ACHN (cell line): ENCODE measurements at places on chromosomes 1 and 21.

- no peak for DNase-seq
Observed at GRCh38 chr1:46159516-46159915, 15.4 kb upstream of the TSPAN1 start.

DNA sequence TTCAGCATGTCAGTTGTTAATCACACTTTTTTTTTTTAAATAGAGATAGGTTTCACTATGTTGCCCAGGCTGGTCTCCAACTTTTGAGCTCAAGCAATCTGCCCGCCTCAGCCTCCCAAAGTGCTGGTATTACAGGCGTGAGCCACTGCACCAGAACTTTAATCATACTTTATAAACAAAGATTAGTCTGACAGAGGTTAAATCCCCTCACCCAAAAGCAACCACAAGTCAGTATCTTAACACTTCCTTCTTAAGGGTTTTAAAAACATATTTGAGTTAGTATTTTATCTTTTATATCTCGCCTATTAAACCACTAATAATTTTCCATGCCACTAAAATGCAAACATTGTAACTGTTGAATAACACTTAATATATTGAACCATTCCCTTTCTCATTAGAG lies 70.2 kb downstream of the COP1 start:
- no peak for DNase-seq

GRCh38 chr1:109394591-109395281 lies 3.0 kb downstream of the SORT1 start:
- DNase-seq, result no peak

- no peak for DNase-seq
Observed at GRCh38 chr1:238789916-238790667, 596.3 kb upstream of the CHRM3 start.

DNA sequence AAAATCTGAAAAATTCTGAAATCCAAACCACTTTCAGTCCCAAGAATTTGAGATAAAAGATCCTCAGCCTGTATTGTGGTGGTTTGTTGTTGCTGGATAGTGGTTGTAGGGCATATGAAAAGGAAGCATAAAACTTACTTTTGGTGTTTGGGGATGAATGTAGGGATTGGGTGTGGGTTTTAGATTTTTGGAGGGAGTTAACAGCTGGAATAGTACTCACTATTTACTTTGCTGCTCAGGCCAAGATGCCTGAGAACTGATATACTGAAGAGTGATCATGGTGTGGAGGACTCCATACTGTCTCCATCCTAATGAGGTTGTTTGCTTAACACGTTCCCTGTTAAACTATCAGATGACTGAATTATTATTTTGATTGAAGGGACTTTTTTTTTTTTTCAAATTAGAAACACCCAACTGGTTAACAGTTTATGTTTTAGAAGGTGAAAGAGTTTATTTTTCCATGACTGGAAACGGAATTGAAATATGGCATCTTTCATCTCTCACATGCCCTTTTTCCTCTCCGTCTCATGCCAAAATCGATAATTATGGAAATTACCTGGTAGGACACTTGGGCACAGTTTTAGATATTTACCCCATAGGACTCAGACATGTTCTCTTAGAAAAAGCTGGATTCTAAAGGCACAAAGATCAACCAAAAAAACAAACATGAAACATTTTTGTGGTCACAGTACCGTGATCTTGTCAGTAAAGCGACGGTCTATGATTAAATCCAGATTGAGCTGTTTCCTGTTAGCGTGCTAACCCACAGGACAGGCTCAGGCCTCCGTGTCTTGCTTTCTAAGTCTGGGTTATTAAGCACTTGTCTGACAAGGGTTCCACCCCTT lies 37.3 kb downstream of the RGL1 start:
- peak; percentile 69 for DNase-seq

GRCh38 chr1:7478809-7479499 lies 292.1 kb upstream of the VAMP3 start:
- DNase-seq, result no peak

DNA sequence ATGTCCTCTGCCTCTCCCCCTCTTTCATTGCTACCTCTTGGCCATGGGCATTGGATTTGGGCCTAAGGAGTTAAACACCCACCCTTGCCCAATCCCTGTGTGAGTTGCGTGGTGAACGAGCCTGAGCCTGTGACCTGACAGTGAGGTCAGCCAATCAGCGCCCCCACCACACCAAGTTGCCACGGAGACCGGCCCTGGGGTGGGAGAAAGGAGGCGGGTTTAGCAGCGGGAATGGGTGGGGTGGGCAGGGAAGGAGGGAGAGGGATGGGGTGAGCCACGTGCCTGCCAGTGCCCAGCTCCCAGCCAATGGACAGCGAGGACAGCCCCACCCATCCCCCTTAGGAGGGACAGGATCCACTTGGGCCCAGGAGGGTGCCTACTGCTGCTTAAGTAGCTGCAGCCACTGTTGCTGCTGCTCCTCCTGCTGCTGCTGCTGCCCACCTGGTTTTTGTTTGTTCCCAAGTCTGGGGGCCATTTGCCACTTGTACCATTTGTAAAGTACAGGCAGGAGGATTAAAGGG lies 9.5 kb downstream of the ZBTB7B start:
- no peak for DNase-seq

DNA sequence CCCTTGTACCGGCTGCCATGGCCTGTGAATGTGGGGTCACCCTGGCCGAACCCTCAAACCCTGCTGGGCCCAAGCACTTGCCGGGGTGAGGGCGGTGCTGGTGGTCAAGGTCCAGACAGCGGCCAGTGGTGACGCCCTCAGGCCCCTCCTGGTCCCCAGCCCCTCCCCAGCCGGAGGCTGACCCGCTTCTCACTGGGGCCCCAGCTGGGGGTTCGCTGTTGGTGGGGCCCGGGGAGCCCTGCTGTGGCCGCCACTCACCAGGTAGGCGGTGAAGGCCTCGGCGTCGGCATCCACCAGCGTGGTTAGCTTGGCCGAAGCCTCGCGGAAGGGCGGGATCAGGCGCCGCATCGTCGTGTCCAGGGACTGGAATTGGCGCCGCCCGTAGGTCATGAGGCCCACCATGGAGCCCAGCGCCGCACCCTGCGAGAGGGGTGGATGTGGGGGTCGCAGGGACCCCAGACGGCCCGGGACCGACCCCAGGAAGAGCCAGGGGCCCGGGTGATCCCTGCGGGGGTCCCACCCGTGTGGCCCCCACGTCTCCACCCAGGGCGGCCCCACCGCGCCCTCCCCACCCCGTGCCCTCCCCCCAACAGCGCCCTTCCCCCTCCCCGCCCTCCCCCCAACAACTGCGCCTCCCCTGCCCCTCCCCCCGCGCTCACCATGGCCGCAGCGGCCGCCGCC lies 10.1 kb downstream of the FTCD start:
- DNase-seq, result no peak

DNA sequence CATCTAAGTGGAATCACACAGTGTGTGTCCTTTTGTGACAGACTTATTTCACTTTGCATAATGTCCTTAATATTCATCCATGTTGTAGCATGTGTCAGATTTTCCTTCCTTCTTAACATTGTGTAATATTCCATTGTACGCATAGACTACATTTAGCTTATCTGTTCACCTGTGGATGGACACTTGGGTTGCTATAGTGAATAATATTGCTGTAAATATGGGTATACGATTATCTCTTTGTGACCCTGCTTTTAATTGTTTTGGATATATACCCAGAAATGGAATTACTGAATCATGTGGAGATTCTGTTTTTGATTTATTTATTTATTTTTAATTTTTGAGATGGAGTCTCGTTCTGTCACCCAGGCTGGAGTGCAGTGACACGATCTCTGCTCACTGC lies 63.0 kb upstream of the ATP5PO start:
- no peak for DNase-seq

GRCh38 chr1:10253755-10254154 lies 43.4 kb downstream of the KIF1B start:
- DNase-seq, result no peak

GRCh38 chr1:30286988-30287839 lies 436.2 kb downstream of the MATN1 start:
- no peak for DNase-seq

DNA sequence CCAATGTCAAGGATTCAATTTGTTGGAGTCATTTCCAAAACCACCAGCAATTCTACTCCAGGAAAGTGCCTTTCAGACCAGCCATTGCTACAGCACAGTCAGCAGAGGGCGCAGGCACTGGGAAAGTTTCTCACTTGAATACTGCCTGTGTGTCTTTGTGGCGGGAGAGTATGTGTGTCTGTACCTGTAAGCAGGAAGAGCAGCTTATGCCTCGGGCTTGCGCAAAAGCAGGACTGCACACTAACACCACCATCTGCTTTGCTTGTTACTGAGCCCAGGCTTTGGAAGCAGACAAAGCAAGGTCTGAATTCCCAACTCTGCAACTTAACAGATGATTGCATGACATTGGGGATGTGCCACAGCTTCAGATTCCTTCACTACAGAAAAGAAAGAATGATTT lies 7.0 kb upstream of the CTSE start:
- DNase-seq, result peak; percentile 87

- no peak for DNase-seq
Observed at GRCh38 chr1:211724687-211725196, 49.3 kb upstream of the NEK2 start.

- DNase-seq, result no peak
Observed at GRCh38 chr1:27569088-27569460, 34.9 kb downstream of the AHDC1 start.

DNA sequence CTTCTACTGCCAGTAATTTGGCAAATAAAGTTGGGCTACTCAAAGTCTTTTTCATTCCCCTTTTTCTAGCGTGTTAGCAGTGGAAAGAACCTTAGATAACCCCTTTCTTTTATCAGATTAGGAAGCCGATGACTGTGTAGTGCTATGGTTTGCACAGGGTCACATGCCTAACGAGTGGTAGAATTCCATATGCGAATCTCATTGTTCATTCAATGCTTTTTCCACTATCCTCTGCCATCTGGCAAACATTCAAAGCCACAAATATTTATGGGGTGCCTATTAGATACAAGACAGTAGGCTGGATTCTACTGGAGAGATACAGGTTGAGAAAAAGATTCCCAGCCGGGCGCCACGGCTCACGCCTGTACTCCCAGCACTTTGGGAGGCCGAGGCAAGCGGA lies 14.9 kb upstream of the IER5 start:
- DNase-seq, result no peak

GRCh38 chr1:111503585-111504060 lies at the start of the genes ADORA3 and TMIGD3:
TSS of gene ADORA3 (minus strand) at chr1:111503633. CDS start at chr1:111503354, 279 bp downstream.
TSS of gene TMIGD3 (minus strand) at chr1:111503633. CDS start at chr1:111503354, 279 bp downstream.
- DNase-seq, result no peak

DNA sequence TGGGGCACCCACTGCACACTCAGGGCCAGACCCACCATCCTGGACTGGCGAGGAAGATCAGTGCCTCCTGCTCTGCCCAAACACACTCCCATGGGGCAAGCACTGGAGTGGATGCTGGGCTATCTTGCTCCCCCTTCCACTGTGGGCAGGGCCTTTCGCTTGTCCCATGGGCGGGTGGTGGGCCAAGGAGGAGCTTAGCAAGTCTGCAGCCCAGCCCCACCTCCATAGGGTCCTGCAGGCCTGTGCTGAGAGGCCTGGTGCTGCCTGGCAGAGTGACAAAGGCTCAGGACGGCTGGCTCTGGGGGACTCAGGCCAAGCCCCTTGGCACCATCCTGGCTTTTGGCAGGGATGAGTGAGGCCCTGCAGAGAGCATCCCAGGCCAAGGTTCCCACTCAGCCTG lies 89.4 kb downstream of the PTPRU start:
- DNase-seq, result no peak

DNA sequence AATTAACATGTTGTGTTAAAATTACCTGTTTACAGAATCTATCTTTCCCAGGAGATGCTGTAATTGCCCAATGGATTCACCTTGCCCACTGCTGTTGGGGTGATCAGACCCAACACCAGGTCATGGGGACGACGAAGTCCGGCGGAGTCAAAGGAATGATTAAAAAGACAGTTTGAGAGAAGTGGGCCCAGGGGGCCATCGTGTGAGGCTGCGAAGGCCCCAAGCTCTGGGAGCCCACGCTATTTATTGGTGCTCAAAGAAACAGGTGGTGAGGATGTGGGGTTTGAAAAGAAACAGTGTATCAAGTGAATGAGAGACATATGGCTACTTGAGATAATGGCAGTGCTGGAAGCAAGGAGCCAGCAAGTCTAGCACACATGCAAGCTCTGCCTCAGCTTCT lies 16.3 kb upstream of the L1TD1 start:
- no peak for DNase-seq

GRCh38 chr1:101846820-101847219 lies 149.9 kb downstream of the OLFM3 start:
- no peak for DNase-seq

DNA sequence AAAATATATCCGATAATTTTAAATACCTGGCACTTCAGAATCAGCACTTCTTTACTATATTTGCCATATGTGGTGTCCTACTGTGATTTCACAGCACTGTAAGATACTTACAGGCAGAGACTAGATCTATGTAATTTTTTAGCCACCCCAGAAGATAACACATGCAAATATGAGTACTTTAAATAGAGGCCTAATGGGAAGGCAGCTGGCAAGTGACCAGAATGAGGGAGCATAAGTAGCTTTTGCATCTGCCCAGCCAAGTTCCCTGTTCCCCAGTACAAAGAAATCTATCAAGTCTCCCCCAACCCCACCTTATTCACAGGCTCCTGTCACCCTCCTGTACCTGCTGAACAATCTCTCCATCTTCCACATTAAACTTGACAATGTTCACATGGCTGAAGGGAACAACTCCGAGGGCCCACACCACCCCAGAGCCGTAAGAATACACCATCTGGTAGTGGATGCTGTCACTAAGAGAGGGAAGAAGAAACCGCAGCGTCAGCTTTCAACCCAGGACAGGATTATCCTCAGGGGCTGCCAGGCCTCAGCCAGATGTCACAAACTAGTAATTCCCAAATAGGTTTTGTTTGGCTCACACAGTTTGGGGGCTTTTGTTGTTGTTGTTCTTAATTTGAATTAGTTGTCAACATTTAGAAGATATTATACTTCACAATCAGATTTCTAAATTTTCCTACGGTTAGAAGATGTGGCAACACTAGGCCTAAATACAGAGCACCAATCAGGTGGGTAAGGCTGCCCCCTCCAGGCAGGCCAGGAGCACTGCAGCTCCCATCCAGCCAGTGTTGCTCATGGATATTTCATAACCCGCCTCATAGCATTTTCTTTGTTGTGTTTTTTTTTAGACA lies 10.4 kb downstream of the EMC1 start:
- DNase-seq, result peak; percentile 56

DNA sequence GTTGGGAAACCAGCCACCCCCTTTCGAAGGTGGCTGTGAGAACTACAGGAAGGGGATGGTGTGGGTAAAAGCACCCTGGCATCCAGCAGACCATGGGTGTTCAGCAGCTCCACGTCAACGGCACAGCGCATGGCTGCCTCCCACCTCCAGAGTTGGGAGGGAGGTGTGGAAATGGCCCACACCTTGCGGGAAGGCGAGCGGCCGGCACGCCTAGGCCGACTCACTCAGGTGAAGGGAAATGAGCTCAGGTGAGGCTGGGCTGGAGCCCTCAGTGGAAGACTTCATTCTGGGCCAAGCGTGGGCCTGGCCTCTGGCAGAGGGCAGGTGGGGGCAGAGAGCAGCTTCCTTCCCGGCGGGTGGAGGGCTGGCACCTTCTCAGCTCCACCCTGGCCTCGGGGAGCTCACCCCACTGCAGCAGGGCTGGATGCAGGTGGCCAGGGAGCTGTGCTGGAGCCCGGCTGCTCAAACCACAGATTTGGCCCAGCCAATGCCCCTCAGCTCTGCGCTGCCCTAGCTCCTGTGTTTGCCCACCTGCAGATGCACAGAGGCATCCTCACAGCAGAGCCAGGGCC lies 24.8 kb upstream of the ALDH4A1 start:
- DNase-seq, result no peak
